Erythroblast (primary cell): ENCODE measurements at places on chromosomes 7 and 10.

- no peak for DNase-seq
Measured at GRCh38 chr7:101108961-101109360, 17.9 kb upstream of the SERPINE1 start.

GRCh38 chr10:131062621-131063260 is 248.8 kb downstream of the TCERG1L start:
- DNase-seq, result no peak

DNA sequence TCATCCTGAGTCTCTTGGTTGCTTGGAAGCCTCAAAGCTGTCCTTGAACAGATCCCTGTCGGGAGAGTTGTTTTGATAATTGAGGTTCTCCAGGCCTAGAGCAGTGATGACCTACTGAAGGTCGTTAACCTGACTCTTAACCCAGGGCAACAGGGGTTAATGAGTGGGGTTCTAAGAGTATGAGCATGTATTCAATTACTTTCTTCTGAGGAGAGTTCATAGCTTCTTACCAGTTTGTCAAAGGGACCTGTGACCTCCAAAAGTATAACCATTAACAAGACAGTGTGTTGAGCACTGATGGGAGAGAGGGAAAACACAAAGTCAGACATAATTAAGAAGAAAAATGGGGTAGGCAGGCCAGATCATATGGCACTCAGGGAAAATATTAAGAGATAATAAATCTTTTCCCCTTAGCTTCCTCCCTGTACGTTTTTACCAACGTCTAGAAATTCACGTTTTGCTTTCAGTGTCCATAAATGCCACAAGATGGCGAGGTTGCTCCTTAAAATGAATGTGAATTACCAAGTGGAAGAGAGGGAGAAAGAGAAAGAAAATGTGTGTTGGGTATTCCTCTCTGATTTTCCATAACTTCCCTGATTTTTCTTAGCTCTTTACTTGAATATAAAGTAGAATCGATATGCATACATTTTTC is 97.6 kb downstream of the SUGCT start:
- peak; percentile 28 for DNase-seq

GRCh38 chr7:5692845-5693278 is 88.6 kb downstream of the RNF216 start:
- DNase-seq, result no peak
